Immature natural killer cell (primary cell): ENCODE measurements at places on chromosomes 1 and 21.

- DNase-seq, result no peak
These were observed 1.2 kb downstream of the LURAP1 start for GRCh38 chr1:46204406-46204742.

- DNase-seq, result no peak
These were observed 6.0 kb downstream of the FOXJ3 start for GRCh38 chr1:42328916-42329496.

GRCh38 chr1:244992833-244993232 is 128.5 kb upstream of the HNRNPU start:
- DNase-seq, result no peak

- DNase-seq, result no peak
These were observed 131.6 kb downstream of the RRAGC start for GRCh38 chr1:38727684-38728584.

DNA sequence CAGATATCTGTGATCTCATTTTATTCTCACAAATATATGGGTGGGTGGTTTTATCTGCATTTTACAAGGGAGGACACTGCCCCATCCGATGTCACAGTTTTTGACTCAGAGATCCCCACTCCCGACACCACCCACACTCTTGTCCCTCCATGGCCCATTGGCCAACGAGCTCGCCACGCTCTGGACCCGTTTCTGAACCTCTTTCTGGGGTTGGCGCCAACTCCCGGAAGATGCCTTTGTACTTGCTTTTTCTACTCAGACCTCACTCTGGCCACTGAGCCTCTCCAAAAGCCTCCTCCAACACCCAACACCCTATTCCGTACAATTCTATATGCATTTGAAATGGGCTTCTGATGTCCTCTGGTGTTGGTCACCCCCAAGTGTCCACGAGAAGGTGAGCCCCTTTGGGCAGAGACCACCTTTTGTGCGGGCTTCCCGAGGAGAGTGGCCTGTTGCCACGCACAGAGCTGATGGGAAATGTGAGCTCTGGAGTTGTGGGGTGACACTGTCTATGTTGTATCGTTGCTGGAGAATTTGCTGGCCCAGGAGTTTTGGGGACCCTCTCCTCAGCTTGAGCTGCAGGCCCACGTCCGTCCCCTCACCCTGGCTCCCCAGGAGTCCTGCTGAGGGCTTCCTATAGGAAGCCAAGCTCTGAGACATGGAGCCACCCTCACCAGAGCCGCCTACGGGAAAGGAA is 366.9 kb upstream of the VAMP3 start:
- DNase-seq, result no peak

- no peak for DNase-seq
These were observed 165.3 kb downstream of the GRIK3 start for GRCh38 chr1:36869054-36869453.
